Aorta (tissue), 5 donors: ENCODE measurements at places on chromosomes 6 and 20.

GRCh38 chr6:146997062-146997461 is 207.2 kb upstream of the STXBP5 start:
- no peaks in the 10 kb centered on the region for H3K36me3 ChIP-seq
- no peak overlapping the region for H3K27ac ChIP-seq
- H3K4me3 ChIP-seq, result no peak overlapping the region
- H3K27me3 ChIP-seq, result no peaks in the 10 kb centered on the region
- no peak for DNase-seq

GRCh38 chr6:169503422-169504152 is 198.2 kb downstream of the WDR27 start:
- DNase-seq, result no peak
- no peak overlapping the region for H3K4me3 ChIP-seq
- no peaks in the 10 kb centered on the region for H3K27me3 ChIP-seq
- no peaks in the 10 kb centered on the region for H3K36me3 ChIP-seq
- H3K4me1 ChIP-seq, result no peaks in the 10 kb centered on the region

DNA sequence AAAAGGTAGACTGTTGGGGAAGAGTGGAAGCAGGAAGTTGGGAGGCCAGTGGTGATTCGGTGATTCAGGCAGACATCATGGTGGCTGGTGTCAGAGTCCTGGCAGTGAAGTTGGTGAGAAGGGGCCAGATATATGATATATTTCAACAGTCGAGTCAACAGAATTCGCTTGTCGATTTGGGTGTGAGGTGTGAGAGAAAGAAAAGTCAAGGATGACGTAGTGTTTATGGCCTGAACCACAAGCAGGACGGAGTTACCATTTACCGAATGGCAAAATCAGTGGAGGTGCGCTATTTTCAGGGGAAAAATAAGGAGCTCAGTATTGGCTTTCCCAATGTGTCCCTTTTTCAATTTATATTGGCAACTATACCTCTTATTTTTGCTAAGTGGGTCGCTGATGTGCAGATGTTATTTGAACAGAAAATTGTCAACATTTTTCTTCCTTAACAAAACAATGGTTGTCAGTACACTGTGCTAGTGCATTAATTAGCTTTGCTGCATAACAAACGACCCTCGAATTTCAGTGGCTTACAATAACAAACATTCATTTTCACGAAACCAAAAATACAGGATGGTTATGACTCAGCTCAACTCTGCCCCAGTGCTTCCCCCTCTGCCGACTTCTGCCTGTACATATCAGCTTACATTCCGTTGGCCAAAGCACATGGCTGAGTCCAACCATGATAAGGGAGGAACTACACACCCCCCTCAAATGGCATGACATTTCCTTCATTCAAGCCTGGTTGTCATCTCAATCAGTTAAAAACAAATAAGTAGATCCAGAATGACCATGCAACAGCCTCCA is 255.0 kb upstream of the ZFP64 start:
- DNase-seq, result no peak
- H3K27me3 ChIP-seq, result no peaks in the 10 kb centered on the region
- H3K36me3 ChIP-seq, result no peaks in the 10 kb centered on the region
- no peak overlapping the region for H3K4me3 ChIP-seq
- H3K4me1 ChIP-seq, result no peaks in the 10 kb centered on the region

DNA sequence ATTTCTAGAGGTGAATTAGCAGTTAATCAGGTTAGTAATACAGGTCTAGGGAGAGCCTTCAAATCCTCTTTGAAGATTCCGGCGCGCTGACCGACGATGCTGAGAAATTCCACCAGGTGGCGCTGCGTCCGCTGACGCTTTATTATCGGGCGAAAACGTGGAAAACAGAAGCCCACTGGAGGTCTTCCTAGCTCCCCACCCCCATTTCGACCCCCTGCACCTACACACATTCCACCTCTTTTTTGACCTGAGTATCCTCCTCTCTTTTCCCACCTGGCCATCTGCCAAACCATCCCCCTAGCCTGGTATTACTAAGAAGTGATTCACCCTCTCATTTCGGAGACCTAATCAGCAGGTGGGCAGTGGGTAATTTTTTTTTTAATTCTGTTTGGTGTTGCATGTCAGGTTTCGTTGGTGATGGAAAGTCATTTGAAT is 65.4 kb upstream of the RIN2 start:
- H3K36me3 ChIP-seq, result no peaks in the 10 kb centered on the region
- no peak for DNase-seq
- H3K27ac ChIP-seq, result no peak overlapping the region
- H3K27me3 ChIP-seq, result no peaks in the 10 kb centered on the region

GRCh38 chr6:119339941-119340456 is 9.6 kb downstream of the MAN1A1 start:
- H3K36me3 ChIP-seq, result no peaks in the 10 kb centered on the region
- H3K27me3 ChIP-seq, result no peaks in the 10 kb centered on the region
- no peak for DNase-seq
- no peak overlapping the region for H3K27ac ChIP-seq
- H3K4me1 ChIP-seq, result peaks cover 3% of the 10 kb centered on the region

- H3K4me3 ChIP-seq, result no peak overlapping the region
- DNase-seq, result no peak
- H3K4me1 ChIP-seq, result no peaks in the 10 kb centered on the region
Measured at GRCh38 chr6:121630716-121631115, 195.3 kb downstream of the GJA1 start.

DNA sequence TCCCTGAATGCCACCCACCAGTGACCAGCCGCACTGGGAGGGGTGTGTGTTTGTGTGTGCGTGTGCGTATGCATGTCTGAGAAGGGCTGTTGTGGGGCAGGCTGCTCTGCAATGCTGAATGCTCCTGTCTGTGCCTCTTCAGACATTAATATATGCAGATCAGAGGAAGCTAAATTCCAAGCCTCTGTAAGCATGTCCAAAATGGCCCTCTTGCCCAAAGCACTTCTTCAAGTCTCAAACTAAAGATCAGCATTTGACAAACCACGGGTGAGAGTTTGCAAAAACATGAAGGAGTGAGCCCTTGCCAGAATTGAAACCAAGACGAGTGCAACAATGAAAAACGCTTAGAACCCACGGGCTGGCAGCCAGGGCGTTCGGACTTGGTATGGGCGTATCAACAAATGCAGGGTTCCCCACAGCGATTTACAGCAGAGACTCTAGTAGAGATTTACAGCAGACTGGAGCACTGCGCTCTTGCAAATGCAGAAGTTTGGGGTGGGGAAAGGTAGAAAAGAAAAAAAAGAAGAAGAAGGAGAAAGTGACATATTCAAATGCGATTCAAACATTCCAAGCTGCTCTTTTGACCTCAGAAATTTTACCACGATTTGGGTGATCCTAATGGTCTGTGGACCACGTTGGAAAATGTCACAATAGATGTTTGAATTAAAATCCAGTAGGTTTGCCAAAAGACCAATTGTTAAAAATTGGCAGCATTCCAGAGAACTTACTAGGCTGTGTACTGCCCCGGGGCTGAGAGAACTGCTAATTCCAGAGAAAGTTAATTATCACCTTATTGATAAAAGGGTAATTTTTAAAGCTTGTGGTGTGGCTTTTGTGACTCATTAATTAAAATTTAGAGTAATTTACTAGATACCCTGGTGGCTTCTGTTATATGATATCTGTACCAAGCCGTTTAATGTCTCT is 3.5 kb downstream of the SCML4 start:
- no peak overlapping the region for H3K27ac ChIP-seq
- H3K36me3 ChIP-seq, result no peaks in the 10 kb centered on the region
- H3K4me3 ChIP-seq, result peak overlapping the region; percentile 5
- H3K4me1 ChIP-seq, result no peaks in the 10 kb centered on the region
- H3K27me3 ChIP-seq, result no peaks in the 10 kb centered on the region

DNA sequence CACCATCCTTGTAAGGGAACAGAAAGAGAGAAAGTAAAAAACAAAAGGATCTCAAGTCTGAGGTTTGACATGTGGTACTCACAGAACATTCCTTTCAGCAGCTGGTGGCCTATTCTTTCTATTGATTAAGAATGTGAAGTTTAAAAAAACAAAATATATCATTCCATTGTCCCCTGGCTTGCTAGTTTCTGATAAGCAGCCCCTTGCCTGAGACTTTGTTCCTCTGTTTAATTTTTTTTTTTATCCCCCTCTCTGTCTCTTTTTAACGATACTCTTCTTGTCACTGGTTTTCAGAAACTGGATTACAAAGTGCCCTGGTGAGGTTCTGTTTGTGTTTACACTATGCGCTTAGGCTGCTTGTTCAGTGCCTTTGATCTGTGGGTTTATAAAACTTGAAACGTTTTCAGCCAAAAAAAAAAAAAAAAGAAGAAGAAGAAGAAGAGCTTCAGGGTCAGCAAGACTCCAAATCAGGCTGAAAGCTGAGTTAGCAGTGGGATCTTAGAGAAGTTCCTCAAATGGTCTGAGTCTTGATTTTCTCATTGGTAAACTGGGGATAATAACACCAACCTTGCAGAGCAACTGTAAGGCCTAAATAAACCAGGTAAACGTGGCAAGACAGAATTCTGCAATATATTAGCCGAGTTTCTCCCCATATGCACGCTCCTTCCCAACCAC is 45.1 kb upstream of the SLC22A23 start:
- H3K4me3 ChIP-seq, result no peak overlapping the region
- H3K36me3 ChIP-seq, result no peaks in the 10 kb centered on the region
- no peak overlapping the region for H3K27ac ChIP-seq

- H3K4me3 ChIP-seq, result no peak overlapping the region
- DNase-seq, result no peak
- no peaks in the 10 kb centered on the region for H3K27me3 ChIP-seq
- H3K36me3 ChIP-seq, result no peaks in the 10 kb centered on the region
Measured at GRCh38 chr6:73657201-73657600, 3.4 kb upstream of the SLC17A5 start.

DNA sequence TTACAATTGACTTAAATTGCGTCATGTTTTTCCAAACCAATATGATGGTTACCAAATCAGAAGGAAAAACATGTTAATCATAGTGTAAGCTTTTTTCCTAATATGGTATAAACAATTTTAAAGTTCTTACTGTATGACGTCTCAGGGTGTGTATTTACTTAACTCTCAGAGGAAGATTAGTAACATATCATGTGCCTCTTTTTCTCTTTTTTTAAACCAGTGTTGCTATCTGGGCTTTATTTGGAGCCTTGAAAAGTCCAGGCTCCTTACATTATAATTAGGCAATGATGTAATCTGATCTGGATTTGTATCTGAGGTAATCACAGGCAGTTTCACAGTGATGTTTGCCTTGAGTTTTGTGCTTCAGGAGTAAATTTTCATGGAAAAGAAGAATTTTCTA is 20.4 kb upstream of the RAB23 start:
- H3K4me1 ChIP-seq, result no peaks in the 10 kb centered on the region
- no peak for DNase-seq
- no peaks in the 10 kb centered on the region for H3K27me3 ChIP-seq
- no peaks in the 10 kb centered on the region for H3K36me3 ChIP-seq

DNA sequence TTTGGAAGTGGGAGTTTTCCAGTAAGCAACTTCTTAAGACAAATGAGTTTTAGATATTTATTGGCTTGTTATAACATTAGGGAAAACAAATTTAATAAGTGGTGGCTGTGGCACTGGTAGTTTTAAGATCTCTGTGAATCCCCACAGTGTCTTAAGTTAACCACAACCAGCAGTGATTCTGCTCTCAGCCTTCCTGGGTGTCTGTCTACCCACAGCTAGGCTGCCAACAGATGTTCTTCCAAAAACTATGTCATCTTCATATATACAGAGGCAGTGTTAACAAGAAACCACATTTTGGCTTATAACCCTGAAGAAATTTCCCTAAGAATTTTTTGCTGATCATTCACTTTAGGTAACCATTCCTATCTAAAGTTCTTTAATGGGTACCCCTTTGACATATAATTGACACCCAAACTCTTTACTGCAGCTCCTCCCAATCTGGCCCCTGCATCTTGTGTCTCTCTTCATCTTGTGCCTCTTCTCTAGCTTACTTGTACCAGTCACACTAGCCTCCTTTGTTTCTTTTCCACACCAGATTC is 52.7 kb downstream of the TOP1 start:
- H3K27me3 ChIP-seq, result no peaks in the 10 kb centered on the region
- no peak overlapping the region for H3K4me3 ChIP-seq
- H3K4me1 ChIP-seq, result peaks cover 6% of the 10 kb centered on the region
- no peak for DNase-seq
- H3K36me3 ChIP-seq, result peaks cover 3% of the 10 kb centered on the region

GRCh38 chr20:38181207-38181801 is 16.2 kb upstream of the TGM2 start:
- DNase-seq, result no peak
- H3K27ac ChIP-seq, result no peak overlapping the region
- no peak overlapping the region for H3K4me3 ChIP-seq
- H3K27me3 ChIP-seq, result no peaks in the 10 kb centered on the region
- H3K36me3 ChIP-seq, result no peaks in the 10 kb centered on the region

GRCh38 chr20:9286501-9287461 is 217.9 kb downstream of the PLCB4 start:
- H3K36me3 ChIP-seq, result no peaks in the 10 kb centered on the region
- H3K27ac ChIP-seq, result no peak overlapping the region
- H3K4me1 ChIP-seq, result no peaks in the 10 kb centered on the region
- H3K4me3 ChIP-seq, result no peak overlapping the region
- no peaks in the 10 kb centered on the region for H3K27me3 ChIP-seq
- no peak for DNase-seq

DNA sequence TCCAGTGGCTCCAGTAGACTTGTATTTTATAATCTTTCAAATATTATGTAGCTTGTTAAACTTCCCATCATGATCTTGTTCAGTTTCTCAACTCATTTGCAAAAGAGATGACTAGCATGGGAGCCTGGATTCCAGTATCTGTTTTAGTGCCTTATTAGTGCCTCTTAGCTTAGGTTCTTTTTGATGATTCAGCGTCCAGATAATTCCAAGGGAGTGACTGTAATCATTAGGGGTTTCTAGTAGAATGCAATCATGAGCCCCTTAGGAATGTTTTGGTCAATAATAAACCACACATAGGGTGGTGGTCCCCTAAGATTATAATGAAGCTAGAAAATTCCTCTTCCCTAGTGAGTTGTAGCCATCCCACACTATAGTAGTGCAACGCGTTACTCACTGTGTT is 7.0 kb downstream of the CD2AP start:
- no peaks in the 10 kb centered on the region for H3K36me3 ChIP-seq
- DNase-seq, result no peak
- no peak overlapping the region for H3K27ac ChIP-seq
- no peak overlapping the region for H3K4me3 ChIP-seq
- H3K4me1 ChIP-seq, result peaks cover 5% of the 10 kb centered on the region

GRCh38 chr6:155887421-155887820 is 431.8 kb upstream of the NOX3 start:
- H3K4me3 ChIP-seq, result no peak overlapping the region
- no peaks in the 10 kb centered on the region for H3K36me3 ChIP-seq
- no peaks in the 10 kb centered on the region for H3K4me1 ChIP-seq
- DNase-seq, result no peak

DNA sequence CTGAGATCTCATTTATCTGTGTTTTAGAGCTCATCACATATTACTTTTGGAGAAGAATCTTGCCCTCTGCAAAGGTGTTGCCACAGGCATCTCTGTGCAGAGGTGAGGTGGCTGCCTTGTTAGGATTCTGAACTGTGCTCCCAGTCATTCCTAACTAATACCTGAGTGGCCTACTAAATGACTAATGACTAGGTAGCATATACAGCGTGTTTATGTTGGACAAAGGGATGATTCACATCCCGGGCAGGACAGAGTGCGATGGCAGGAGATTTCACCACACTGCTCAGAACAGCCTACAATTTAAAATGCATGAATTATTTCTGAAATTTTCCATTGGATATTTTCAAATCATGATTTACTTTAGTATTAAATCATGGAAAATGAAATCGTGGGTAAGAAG is 23.1 kb upstream of the CGA start:
- no peaks in the 10 kb centered on the region for H3K27me3 ChIP-seq
- no peak overlapping the region for H3K27ac ChIP-seq
- no peaks in the 10 kb centered on the region for H3K4me1 ChIP-seq
